ENCODE measurements at places on chromosomes 11 and 22. TPM values are rescaled to one million over a fixed set of nuclear protein-coding genes. Genes with fewer than 3 reads are reported as not detected.
A peak's percentile ranks its signal among the peaks of the same experiment; 100 is the strongest.

GRCh38 chr11:128546916-128547315 is 40.4 kb downstream of the ETS1 start:
- H3K4me3 ChIP-seq = no peak overlapping the region
- no peak for DNase-seq
- H3K4me1 ChIP-seq = peaks cover 37% of the 10 kb centered on the region
- H3K36me3 ChIP-seq = no peaks in the 10 kb centered on the region

DNA sequence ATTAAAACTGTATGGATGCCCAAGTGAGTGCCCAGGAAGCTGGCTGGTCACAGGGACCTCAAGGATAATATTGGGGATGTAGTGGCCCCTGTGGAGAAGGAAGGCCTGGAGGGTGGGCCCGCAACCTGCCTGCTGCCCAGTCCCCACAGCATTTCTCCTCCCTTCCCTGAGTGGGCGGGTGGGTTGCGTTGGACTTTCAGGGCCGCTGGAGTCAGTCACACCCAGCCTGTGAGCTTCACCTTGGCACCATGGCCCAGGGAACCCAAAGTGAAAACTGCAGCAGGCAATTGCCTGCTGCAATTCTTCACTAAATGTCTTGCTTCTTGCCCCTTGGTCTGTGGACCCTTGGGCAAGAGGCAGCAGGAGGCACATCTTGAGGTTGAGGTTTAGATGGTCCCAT is 4.7 kb downstream of the GNAZ start:
- no peaks in the 10 kb centered on the region for H3K4me1 ChIP-seq
- no peak overlapping the region for H3K27ac ChIP-seq
- H3K4me3 ChIP-seq = no peak overlapping the region
- peak; percentile 55 for DNase-seq
- H3K36me3 ChIP-seq = no peaks in the 10 kb centered on the region

DNA sequence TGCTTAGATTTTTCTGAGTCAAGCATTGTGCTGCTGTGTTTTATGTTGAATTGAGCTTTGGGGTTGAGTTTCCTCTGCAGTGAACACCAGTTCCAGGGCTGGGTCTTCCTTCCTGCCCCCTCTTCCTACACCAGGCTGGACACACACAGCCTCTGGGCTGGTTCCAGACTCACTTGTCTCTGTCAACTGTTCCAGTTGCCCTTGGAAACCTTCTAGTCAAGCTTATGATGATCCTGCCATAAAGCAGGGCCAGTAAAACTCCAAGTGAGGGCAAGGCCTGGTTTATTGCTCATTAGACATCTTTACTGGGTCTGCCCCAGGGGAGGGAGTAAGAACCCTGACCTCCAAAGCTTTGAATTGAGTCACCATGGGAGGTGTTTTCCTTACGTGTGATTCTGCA is 61.1 kb downstream of the KIAA1671 start:
- H3K27ac ChIP-seq = peak overlapping the region; percentile 70
- H3K4me1 ChIP-seq = peaks cover 9% of the 10 kb centered on the region
- H3K4me3 ChIP-seq = no peak overlapping the region
- no peaks in the 10 kb centered on the region for H3K36me3 ChIP-seq
- no peak for DNase-seq
- no peaks in the 10 kb centered on the region for H3K27me3 ChIP-seq

Gene DEUP1
- not detected for total RNA-seq

DNA sequence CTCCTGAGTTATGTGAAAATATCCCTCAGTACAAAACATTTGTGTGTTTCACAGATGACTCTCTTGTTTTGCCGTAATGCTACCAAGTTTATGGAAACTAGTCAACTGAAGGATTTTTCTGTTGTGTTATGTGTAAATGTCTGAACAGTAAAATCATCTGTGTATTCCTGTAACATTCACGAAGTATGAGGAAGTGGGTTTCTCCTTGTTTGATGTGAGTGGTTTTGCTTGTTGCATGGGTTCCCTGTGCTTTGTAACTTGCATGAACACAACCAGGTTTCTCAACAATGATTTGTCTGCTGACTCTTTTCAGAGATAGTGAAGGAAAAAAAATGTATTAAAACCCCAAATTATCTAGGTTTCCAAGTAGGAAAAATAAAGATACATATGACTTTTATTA is 138.1 kb downstream of the PGR start:
- H3K27ac ChIP-seq = no peak overlapping the region
- H3K27me3 ChIP-seq = no peaks in the 10 kb centered on the region
- DNase-seq = no peak
- no peaks in the 10 kb centered on the region for H3K4me1 ChIP-seq
- H3K36me3 ChIP-seq = no peaks in the 10 kb centered on the region
- H3K4me3 ChIP-seq = no peak overlapping the region

- H3K27ac ChIP-seq = no peak overlapping the region
- H3K27me3 ChIP-seq = no peaks in the 10 kb centered on the region
- peaks cover 4% of the 10 kb centered on the region for H3K4me1 ChIP-seq
- no peak for DNase-seq
- no peaks in the 10 kb centered on the region for H3K36me3 ChIP-seq
Measured at GRCh38 chr11:7498193-7498592, 12.9 kb downstream of the OLFML1 start.

GRCh38 chr22:20569059-20570058 is 61.9 kb downstream of the MED15 start:
- peaks cover 65% of the 10 kb centered on the region for H3K4me1 ChIP-seq
- H3K4me3 ChIP-seq = no peak overlapping the region
- peak; percentile 93 for DNase-seq
- H3K36me3 ChIP-seq = peaks cover 81% of the 10 kb centered on the region
- no peaks in the 10 kb centered on the region for H3K27me3 ChIP-seq
- peak overlapping the region; percentile 76 for H3K27ac ChIP-seq

GRCh38 chr11:110077346-110077745 is 15.8 kb upstream of the ZC3H12C start:
- H3K27me3 ChIP-seq = no peaks in the 10 kb centered on the region
- no peaks in the 10 kb centered on the region for H3K4me1 ChIP-seq
- H3K36me3 ChIP-seq = no peaks in the 10 kb centered on the region
- DNase-seq = no peak

GRCh38 chr11:43601511-43601910 is 79.0 kb upstream of the HSD17B12 start:
- H3K27ac ChIP-seq = no peak overlapping the region
- H3K27me3 ChIP-seq = peaks cover 20% of the 10 kb centered on the region
- H3K36me3 ChIP-seq = no peaks in the 10 kb centered on the region

DNA sequence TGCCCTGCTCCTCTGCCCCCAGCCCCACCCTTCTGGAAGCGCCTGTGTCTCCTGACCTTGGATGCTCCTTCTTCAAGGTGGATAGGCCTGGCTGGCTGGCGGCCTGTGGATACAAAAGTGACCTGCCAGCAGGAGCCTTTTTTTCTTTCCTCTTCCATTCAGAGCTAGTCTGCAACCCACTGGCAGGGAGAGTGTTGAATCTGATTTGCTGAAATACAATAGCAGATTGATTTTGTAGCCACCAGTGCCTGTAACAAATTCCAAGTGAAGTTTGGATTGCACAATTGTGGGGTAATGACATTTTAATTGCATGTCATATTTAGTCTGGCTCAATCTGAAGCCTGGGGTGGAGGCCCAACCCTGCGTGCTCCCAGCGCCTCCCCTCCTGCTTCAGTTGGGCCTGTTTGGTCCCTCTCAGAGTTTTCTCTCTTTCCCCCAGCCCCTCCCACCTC is 97.2 kb downstream of the GRIK4 start:
- no peaks in the 10 kb centered on the region for H3K36me3 ChIP-seq
- H3K27ac ChIP-seq = peak overlapping the region; percentile 17
- H3K27me3 ChIP-seq = no peaks in the 10 kb centered on the region
- H3K4me1 ChIP-seq = no peaks in the 10 kb centered on the region
- DNase-seq = no peak
- no peak overlapping the region for H3K4me3 ChIP-seq

GRCh38 chr11:1734641-1735081 is 15.7 kb downstream of the IFITM10 start:
- no peaks in the 10 kb centered on the region for H3K4me1 ChIP-seq
- H3K36me3 ChIP-seq = no peaks in the 10 kb centered on the region
- H3K27me3 ChIP-seq = peaks cover 45% of the 10 kb centered on the region
- no peak for DNase-seq

Gene RFPL2
- total RNA-seq = not detected

DNA sequence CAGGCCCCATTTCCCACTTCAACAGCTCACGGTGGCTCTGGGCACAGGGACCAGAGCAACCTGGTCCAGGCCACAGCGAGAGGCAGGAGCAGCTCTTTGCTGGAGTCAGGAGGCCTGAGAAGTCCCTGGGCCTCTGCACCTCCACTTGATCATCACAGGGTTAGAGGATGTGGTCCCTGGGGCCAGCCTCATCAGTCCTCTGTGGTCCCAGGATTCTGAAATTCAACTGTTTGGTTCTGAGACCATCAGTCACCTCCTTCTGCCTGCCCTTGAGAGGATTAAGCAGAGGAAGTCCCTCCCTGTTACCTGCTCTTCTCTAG is 24.9 kb upstream of the CBX7 start:
- H3K36me3 ChIP-seq = no peaks in the 10 kb centered on the region
- no peaks in the 10 kb centered on the region for H3K27me3 ChIP-seq
- no peak overlapping the region for H3K4me3 ChIP-seq
- peaks cover 50% of the 10 kb centered on the region for H3K4me1 ChIP-seq
- DNase-seq = no peak
- H3K27ac ChIP-seq = peak overlapping the region; percentile 92

Gene AIFM3
- total RNA-seq = 5.7 TPM

Gene YAP1
- 127 TPM for total RNA-seq

DNA sequence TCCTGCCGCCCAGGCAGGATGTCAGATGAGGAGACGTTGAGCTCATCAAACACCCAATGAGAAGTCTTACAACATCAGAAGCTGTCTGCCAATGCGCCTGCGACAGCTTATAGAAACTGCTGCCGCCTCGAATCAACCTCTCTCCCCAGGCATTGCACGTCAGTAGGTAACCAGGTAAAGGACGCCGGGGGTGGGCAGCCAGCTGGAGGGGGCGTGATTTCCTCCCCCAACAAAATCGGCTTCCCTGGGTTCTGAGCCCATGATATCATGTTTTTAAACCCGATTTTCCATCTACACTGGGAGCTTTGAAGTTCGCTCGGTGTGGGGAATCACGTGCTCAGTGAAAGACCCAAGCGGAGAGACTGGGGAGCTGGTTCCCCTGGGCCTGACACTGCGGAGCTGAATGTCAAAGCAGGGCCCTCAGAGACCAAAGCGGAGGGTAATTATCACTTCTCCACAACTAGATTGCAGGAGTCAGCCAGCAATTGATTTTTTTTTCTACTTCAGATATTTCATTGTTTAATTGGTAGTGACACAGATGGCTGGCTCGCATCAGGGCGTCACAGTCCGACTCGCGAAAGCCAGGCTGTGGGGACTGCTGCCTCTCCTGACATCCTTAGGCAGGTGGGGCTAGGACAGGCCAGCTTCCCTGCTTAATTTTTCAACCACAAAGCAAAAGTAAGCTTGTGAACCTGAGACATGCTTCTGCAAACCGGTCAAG is 15.4 kb downstream of the FAM83F start:
- peaks cover 42% of the 10 kb centered on the region for H3K27me3 ChIP-seq
- H3K4me1 ChIP-seq = no peaks in the 10 kb centered on the region
- no peak for DNase-seq
- no peak overlapping the region for H3K27ac ChIP-seq
- no peak overlapping the region for H3K4me3 ChIP-seq

GRCh38 chr11:72755713-72756285 is 3.6 kb upstream of the ARAP1 start:
- no peak for DNase-seq
- no peak overlapping the region for H3K4me3 ChIP-seq
- H3K36me3 ChIP-seq = peaks cover 8% of the 10 kb centered on the region
- peaks cover 17% of the 10 kb centered on the region for H3K4me1 ChIP-seq
- H3K27me3 ChIP-seq = no peaks in the 10 kb centered on the region

GRCh38 chr22:37525073-37525745 is 6.0 kb upstream of the CARD10 start:
- no peaks in the 10 kb centered on the region for H3K27me3 ChIP-seq
- no peaks in the 10 kb centered on the region for H3K36me3 ChIP-seq
- DNase-seq = no peak
- no peak overlapping the region for H3K4me3 ChIP-seq
- H3K27ac ChIP-seq = no peak overlapping the region

Gene GDPD4
- total RNA-seq = not detected

DNA sequence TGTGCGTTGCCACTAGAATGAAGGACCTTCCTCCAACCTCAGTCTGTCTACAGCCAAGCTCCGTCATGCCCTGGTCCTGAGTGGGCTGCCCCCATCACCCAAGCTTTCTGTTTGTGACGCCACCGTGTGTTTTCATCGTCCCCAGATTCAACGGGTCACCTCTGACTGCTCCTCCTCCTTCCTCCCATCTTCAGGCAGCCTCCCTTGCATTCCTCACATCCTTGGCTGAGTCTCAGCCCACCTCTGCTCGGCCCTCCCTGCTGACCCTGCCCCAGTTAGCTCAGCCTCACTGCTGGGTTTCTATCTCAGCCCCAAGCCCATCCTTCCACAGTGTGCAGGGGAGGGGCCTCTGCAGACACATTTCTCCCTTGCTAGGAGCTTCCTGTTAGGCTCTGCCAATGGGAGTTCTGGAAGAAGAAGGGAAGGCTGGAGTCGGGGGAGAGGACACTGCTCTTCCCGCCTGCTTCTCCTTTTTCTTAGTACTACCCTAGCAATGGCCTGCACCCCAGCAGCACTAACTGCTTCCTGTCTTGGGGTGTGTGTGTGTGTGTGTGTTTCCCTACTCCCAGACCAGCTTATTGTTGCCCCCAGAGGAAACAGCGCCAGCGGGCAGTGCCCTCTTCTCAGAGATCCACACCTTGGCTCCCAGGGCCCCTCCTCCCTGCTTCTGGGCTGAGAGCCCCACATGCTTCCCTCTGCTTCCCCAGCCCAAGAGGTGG is 5.2 kb downstream of the IFT27 start:
- DNase-seq = peak; percentile 40
- no peaks in the 10 kb centered on the region for H3K27me3 ChIP-seq
- no peaks in the 10 kb centered on the region for H3K36me3 ChIP-seq
- H3K27ac ChIP-seq = no peak overlapping the region

DNA sequence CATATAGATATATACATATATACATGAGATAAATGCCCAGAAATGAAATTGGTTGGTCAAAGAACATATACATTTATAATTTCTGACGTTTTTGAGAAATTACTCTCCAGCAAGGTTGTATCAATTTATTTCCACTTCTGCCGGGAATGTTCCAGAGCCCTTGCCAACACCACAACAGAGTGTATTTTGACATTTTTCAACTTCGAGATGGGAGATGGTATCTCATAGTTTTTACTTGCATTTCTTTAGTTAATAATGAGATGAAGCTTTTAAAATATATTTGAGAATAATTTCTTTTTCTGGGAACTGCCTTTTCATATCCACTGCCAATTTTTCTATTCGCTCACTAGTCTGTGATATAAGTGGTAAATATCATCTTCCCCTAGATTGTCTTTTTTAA is 19.3 kb upstream of the CLMP start:
- no peak for DNase-seq
- H3K4me1 ChIP-seq = no peaks in the 10 kb centered on the region
- no peaks in the 10 kb centered on the region for H3K27me3 ChIP-seq
- H3K4me3 ChIP-seq = no peak overlapping the region
- no peak overlapping the region for H3K27ac ChIP-seq
- H3K36me3 ChIP-seq = no peaks in the 10 kb centered on the region

GRCh38 chr11:132977746-132978145 is 554.6 kb downstream of the OPCML start:
- no peaks in the 10 kb centered on the region for H3K27me3 ChIP-seq
- H3K4me1 ChIP-seq = no peaks in the 10 kb centered on the region
- no peak overlapping the region for H3K27ac ChIP-seq
- no peaks in the 10 kb centered on the region for H3K36me3 ChIP-seq
